ENCODE measurements at places on chromosomes 5 and 9. TPM values are rescaled to one million over a fixed set of nuclear protein-coding genes. Genes with fewer than 3 reads are reported as not detected.

TPM2 gene
- 229 TPM for total RNA-seq

OMD gene
- total RNA-seq, result 1.2 TPM

ARL10 gene
- 6.1 TPM for total RNA-seq

IL17B gene
- total RNA-seq, result 1.3 TPM

C5orf24 gene
- 68.8 TPM for total RNA-seq

CCNI2 gene
- 0.74 TPM for total RNA-seq

SHOC1 gene
- total RNA-seq, result 0.40 TPM

MEF2C gene
- 138 TPM for total RNA-seq

OTULINL gene
- 19.7 TPM for total RNA-seq

SPATA31A7 gene
- not detected for total RNA-seq

LPAR1 gene
- total RNA-seq, result 32.6 TPM

ARID3C gene
- total RNA-seq, result not detected

RMRP gene
- 30,229 TPM for total RNA-seq

SH3TC2 gene
- total RNA-seq, result 3.3 TPM

ELOVL7 gene
- total RNA-seq, result 4.5 TPM

SLC9A3 gene
- total RNA-seq, result 3.8 TPM
